ENCODE measurements at places on chromosomes 16 and 17. TPM values are rescaled to one million over a fixed set of nuclear protein-coding genes. Genes with fewer than 3 reads are reported as not detected.

The KRTAP4-9 gene
- not detected for total RNA-seq

The ESRP2 gene
- total RNA-seq, result not detected

GRCh38 chr16:27374221-27374803, 27.7 kb upstream of the IL21R start:
- H3K27me3 ChIP-seq, result no peaks in the 10 kb centered on the region
- no peaks in the 10 kb centered on the region for H3K36me3 ChIP-seq
- no peak for DNase-seq
- no peak overlapping the region for H3K4me3 ChIP-seq
- peaks cover 78% of the 10 kb centered on the region for H3K4me1 ChIP-seq

DNA sequence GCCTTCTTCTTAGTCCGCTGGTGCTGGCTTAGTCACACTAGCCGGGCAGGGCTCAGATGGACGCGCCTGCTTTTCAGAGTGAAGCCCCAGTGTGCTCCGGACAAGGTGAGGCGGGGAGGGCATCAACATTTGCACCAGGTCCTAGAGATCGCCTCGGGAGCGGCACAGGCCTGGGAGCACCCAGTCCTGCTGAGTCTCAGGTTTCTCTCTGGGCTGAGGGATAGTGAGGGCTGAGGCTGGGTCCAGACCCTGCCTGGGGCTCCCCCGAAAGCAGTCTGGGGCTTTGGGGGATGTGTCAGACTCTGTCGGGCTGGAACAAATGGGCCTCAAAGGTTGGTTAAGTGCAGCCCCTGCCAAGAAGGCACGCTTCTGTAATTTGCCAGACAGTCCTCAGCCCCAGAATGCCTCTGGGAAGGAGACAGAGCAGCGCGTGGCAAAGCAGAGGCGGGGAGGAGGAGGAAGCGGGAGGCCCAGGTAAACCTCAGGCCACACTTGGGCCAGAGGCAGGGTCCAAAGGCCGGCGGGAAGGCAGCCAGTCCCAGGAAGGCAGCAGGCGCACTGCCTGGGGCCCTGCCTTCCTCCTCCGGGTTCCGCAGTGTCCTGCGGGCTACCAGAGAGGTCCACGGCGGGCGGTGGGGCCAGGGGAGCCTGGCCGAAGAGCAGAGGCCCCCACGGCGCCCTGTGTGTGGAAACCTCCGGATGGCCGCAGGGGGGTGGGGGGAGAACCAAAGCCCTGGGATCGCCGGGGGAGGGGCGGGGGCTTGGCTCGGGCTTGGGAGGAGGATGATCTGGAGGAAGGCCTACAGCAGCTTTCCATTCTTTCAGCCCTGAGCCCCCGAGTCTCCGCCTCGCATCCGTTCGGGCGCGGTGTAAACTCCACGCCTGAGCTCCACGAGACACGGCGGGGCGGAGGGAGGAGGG, 39.5 kb upstream of the ATP2A3 start:
- no peaks in the 10 kb centered on the region for H3K27me3 ChIP-seq
- peaks cover 35% of the 10 kb centered on the region for H3K36me3 ChIP-seq
- H3K27ac ChIP-seq, result no peak overlapping the region
- no peak for DNase-seq

The OTOA gene
- not detected for total RNA-seq

GRCh38 chr17:15999974-16000827, 577 bp downstream of the TTC19 start:
- no peaks in the 10 kb centered on the region for H3K27me3 ChIP-seq
- peak overlapping the region; percentile 78 for H3K4me3 ChIP-seq
- peaks cover 47% of the 10 kb centered on the region for H3K36me3 ChIP-seq
- peaks cover 27% of the 10 kb centered on the region for H3K4me1 ChIP-seq

The GRAPL gene
- total RNA-seq, result 23.7 TPM

The SRCIN1 gene
- not detected for total RNA-seq

GRCh38 chr17:37037590-37038155, 88.9 kb downstream of the AATF start:
- H3K36me3 ChIP-seq, result peaks cover 13% of the 10 kb centered on the region
- no peak for DNase-seq
- H3K4me3 ChIP-seq, result no peak overlapping the region
- no peaks in the 10 kb centered on the region for H3K4me1 ChIP-seq
- no peak overlapping the region for H3K27ac ChIP-seq
- no peaks in the 10 kb centered on the region for H3K27me3 ChIP-seq

The VWA3A gene
- 0.27 TPM for total RNA-seq

The KRTAP9-8 gene
- total RNA-seq, result not detected

GRCh38 chr16:55728797-55729196, 73.0 kb downstream of the SLC6A2 start:
- H3K27ac ChIP-seq, result no peak overlapping the region
- no peaks in the 10 kb centered on the region for H3K27me3 ChIP-seq
- H3K36me3 ChIP-seq, result no peaks in the 10 kb centered on the region

The METTL16 gene
- total RNA-seq, result 55.7 TPM

DNA sequence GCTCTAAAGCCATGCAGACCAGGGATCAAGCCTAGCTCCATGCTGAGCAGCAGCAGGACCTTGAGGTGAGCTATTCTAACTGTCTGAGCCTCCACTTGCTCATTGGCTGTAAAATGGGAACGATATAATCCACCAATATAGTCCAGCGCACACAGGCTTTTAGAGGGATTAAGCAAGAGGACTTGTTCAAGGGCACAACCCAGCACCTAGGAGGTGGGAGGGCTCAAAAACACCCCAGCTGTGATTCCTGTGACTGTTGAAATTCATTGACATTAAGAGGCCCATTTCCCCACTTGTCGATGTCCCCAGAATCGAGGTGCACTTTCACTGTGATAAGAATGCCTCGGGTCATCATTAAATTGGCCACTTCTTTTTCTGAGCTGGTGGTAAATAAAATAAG, 4.1 kb downstream of the USH1G start:
- no peaks in the 10 kb centered on the region for H3K36me3 ChIP-seq
- DNase-seq, result no peak
- H3K4me1 ChIP-seq, result peaks cover 21% of the 10 kb centered on the region
- H3K27me3 ChIP-seq, result peaks cover 29% of the 10 kb centered on the region
- H3K4me3 ChIP-seq, result no peak overlapping the region

DNA sequence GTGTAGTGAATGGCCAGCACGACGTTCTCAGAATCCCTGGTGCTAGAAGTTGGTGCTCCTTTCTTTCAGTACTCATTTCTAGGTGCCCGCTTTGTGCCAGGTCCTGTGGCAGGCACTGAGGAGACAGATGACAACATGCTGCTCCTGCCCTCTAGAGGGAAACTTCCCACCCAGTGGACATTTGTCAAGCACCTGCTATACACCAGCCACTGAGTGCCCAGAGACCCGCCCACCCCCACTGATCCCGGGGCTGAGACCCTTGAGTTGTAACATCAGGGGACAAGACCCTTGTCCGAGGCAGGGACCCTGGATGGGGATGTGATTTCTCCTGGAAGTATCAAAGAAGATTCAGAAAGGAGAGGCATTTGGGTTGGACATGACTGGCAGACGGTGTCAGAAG, 25.1 kb downstream of the UNC13D start:
- H3K27ac ChIP-seq, result no peak overlapping the region
- H3K27me3 ChIP-seq, result no peaks in the 10 kb centered on the region
- peaks cover 79% of the 10 kb centered on the region for H3K36me3 ChIP-seq
- DNase-seq, result no peak
- no peak overlapping the region for H3K4me3 ChIP-seq

The CCL14 gene
- not detected for total RNA-seq

- H3K36me3 ChIP-seq, result no peaks in the 10 kb centered on the region
- peaks cover 3% of the 10 kb centered on the region for H3K4me1 ChIP-seq
- no peak overlapping the region for H3K27ac ChIP-seq
- H3K4me3 ChIP-seq, result no peak overlapping the region
- H3K27me3 ChIP-seq, result no peaks in the 10 kb centered on the region
These were observed 61.0 kb upstream of the LGALS9 start for GRCh38 chr17:27569884-27570577.

The TEX19 gene
- total RNA-seq, result not detected

- DNase-seq, result no peak
- H3K4me1 ChIP-seq, result no peaks in the 10 kb centered on the region
- no peak overlapping the region for H3K4me3 ChIP-seq
- no peaks in the 10 kb centered on the region for H3K36me3 ChIP-seq
- H3K27me3 ChIP-seq, result peaks cover 2% of the 10 kb centered on the region
These were observed 8.3 kb downstream of the OTOP3 start for GRCh38 chr17:74943808-74944522.

GRCh38 chr17:522919-523318, 170.3 kb upstream of the RPH3AL start:
- H3K27me3 ChIP-seq, result no peaks in the 10 kb centered on the region
- no peak overlapping the region for H3K4me3 ChIP-seq
- no peaks in the 10 kb centered on the region for H3K4me1 ChIP-seq
- H3K27ac ChIP-seq, result no peak overlapping the region

DNA sequence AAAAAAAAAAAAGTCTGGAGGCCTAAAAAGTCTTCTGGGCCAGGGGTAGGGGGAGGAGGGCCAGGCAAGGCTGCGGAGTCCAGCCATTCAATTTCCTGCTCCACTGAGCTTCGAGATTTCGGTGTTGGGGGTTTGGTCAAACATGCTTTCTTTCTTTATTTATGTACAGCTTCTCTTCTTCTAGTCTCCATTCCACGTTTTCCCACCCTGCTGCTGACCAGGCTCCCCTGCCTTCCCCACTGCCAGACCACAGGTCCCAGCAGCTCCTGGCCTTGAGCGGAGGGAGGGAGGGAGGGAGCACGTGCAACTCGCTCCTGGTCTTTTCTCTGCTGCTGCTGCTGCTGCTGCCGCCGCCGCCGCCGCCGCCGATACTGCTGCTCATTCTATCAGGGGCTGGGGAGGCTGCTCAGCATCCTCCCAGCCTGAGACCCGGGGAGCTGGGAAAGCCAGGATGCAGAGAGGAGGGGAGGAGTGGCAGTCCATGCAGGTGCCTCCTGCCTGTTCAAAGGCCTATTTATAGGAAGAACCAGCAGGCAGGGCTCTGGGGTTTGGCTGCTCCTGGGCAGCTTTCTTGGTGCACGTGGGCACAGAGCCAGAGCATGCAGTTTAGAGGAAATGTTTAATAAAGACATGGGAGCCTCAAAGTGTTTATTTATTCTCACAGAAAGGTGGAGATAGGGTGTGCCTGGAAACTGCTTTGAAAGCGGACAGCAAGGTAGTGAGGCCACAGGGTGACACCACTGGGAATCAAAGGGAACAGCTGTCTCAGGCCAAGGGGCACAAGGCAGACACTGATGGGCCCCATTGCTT, 23.4 kb upstream of the ZFHX3 start:
- DNase-seq, result no peak
- peaks cover 19% of the 10 kb centered on the region for H3K27me3 ChIP-seq
- H3K4me1 ChIP-seq, result no peaks in the 10 kb centered on the region

DNA sequence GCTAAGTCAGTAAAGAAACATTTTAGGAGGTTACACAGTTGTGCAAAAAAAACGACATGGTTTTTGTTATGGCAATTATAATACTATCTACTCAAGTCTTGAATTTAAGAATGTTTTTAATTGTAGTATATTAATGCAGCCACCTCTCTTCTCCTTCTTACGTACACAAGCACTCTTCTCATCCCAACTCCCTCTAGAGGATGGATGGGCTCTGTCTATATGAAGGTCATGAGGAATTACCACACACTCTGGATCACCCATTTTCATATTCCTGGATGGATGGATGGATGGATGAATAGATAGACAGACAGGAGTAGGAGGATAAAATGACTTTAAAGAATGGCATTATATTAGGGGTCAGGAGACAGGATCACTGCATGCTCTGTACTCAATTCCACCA, 120.0 kb downstream of the PHKB start:
- no peaks in the 10 kb centered on the region for H3K4me1 ChIP-seq
- no peak for DNase-seq

The HAS3 gene
- 3.2 TPM for total RNA-seq

GRCh38 chr16:66979011-66979717, 9.2 kb upstream of the CES4A start:
- no peaks in the 10 kb centered on the region for H3K36me3 ChIP-seq
- no peaks in the 10 kb centered on the region for H3K27me3 ChIP-seq
- H3K4me1 ChIP-seq, result peaks cover 31% of the 10 kb centered on the region
- H3K4me3 ChIP-seq, result no peak overlapping the region
- no peak for DNase-seq
- H3K27ac ChIP-seq, result no peak overlapping the region

- no peak for DNase-seq
- no peak overlapping the region for H3K27ac ChIP-seq
- no peaks in the 10 kb centered on the region for H3K4me1 ChIP-seq
- H3K36me3 ChIP-seq, result no peaks in the 10 kb centered on the region
- no peak overlapping the region for H3K4me3 ChIP-seq
These were observed 123.8 kb upstream of the RPL38 start for GRCh38 chr17:74079537-74080300.

The ELMO3 gene
- total RNA-seq, result 2.3 TPM

- H3K27me3 ChIP-seq, result no peaks in the 10 kb centered on the region
- peak; percentile 85 for DNase-seq
- H3K27ac ChIP-seq, result no peak within 1 kb of the TSS
- H3K4me1 ChIP-seq, result peaks cover 33% of the 10 kb centered on the region
- peaks cover 50% of the 10 kb centered on the region for H3K36me3 ChIP-seq
These were observed at the start of gene TRIM65 for GRCh38 chr17:75896415-75897159. Gene TRIM65, minus strand, starts transcription at chr17:75896951. Its CDS starts 14 bp downstream, at chr17:75896937.

The ACSF2 gene
- 11.9 TPM for total RNA-seq

The KRT24 gene
- not detected for total RNA-seq

GRCh38 chr16:87575027-87575804, 27.1 kb upstream of the JPH3 start:
- no peaks in the 10 kb centered on the region for H3K4me1 ChIP-seq
- no peak overlapping the region for H3K27ac ChIP-seq
- no peaks in the 10 kb centered on the region for H3K36me3 ChIP-seq
- H3K27me3 ChIP-seq, result peaks cover 6% of the 10 kb centered on the region

GRCh38 chr17:83030432-83030831, 49.0 kb upstream of the METRNL start:
- H3K36me3 ChIP-seq, result peaks cover 12% of the 10 kb centered on the region
- no peak for DNase-seq
- H3K4me3 ChIP-seq, result no peak overlapping the region
- no peaks in the 10 kb centered on the region for H3K27me3 ChIP-seq
- peaks cover 6% of the 10 kb centered on the region for H3K4me1 ChIP-seq
- no peak overlapping the region for H3K27ac ChIP-seq

GRCh38 chr16:50195276-50195675, 42.2 kb downstream of the TENT4B start:
- H3K4me1 ChIP-seq, result peaks cover 18% of the 10 kb centered on the region
- no peaks in the 10 kb centered on the region for H3K36me3 ChIP-seq
- H3K4me3 ChIP-seq, result no peak overlapping the region
- DNase-seq, result no peak
- no peaks in the 10 kb centered on the region for H3K27me3 ChIP-seq
- H3K27ac ChIP-seq, result no peak overlapping the region

The TUFM gene
- total RNA-seq, result 103 TPM

DNA sequence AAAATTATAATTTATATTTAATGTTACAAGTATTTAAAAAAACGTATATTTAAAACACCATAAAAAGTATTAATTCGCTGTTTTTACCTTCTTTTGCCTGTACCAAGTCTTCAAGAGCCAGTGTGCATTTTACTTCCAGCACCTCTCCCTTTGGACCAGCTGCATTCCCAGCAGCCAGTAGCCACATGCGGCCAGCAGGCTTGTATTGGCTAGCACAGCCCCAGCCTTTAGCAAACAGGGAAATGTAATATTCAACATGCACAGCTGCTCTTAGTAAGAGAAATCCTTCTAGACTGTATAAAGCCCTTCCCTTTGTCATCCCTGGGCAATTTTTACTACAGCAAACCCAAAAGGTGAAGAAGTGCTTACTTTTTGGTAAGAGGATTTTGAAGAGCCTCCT, 6.6 kb downstream of the DHODH start:
- no peak overlapping the region for H3K4me3 ChIP-seq
- H3K27ac ChIP-seq, result no peak overlapping the region
- no peaks in the 10 kb centered on the region for H3K27me3 ChIP-seq
- peaks cover 31% of the 10 kb centered on the region for H3K36me3 ChIP-seq

All from CD4-positive, alpha-beta T cell (primary cell).